Activated CD4-positive, alpha-beta T cell treated with anti-CD3 and anti-CD28 coated beads, Interleukin-2, amount 10 ng/mL, durations not matched to agents 7 days and 5 days (primary cell): ENCODE measurements at places on chromosomes 6 and 20. TPM values are rescaled to one million over a fixed set of nuclear protein-coding genes. Genes with fewer than 3 reads are reported as not detected.

Gene ATRN
- 7.8 TPM for total RNA-seq

Gene MAP7
- 2.3 TPM for total RNA-seq

Gene TSHZ2
- total RNA-seq = 8.1 TPM

Gene STK38
- total RNA-seq = 114 TPM

Gene PGC
- not detected for total RNA-seq

Gene SRMS
- not detected for total RNA-seq

Gene GDAP1L1
- total RNA-seq = not detected

Gene COX4I2
- total RNA-seq = not detected

Gene BTN1A1
- not detected for total RNA-seq

Gene FAM217A
- total RNA-seq = not detected

Gene PSORS1C2
- not detected for total RNA-seq

- no peak for DNase-seq
Measured at GRCh38 chr6:102736941-102737368, 1343.4 kb downstream of the GRIK2 start.

DNA sequence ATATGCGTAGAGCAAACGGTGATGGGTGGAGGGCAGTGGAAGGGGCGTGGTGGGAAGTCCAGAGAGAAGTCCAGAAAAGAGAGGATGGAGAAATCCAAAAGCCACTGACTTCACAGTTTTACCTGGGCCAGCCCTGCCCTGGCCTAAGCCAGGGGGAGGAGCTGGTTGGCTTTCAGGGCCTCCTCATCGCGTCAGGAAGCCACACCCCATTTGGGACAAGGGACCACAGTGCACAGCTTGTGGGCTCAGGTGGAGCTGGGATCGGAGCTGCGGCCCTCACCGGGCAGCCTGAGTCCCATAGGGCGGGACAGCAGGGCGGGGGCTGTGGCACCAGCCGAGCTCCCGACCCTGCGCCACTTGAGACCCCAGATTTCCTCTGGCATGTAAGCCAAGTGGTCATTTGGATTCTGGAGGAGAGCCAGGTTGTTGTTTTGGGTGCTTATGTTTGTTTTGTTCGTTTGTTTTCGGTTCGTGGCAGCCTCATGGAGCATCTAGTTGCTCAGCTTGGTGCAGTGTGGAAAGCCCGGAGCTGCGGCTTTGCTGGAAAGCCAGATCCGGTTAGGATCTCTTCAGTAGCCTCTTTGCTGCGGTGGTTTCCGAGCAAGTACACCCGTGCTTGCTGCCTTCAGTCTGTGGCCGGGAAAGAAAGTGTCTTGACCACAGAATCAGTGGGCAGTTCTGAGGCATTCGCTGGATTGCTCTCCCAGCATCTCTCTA is 42.2 kb downstream of the RIOK1 start:
- DNase-seq = no peak

- peak; percentile 66 for DNase-seq
Measured at GRCh38 chr20:34037121-34037520, 43.4 kb downstream of the RALY start.

DNA sequence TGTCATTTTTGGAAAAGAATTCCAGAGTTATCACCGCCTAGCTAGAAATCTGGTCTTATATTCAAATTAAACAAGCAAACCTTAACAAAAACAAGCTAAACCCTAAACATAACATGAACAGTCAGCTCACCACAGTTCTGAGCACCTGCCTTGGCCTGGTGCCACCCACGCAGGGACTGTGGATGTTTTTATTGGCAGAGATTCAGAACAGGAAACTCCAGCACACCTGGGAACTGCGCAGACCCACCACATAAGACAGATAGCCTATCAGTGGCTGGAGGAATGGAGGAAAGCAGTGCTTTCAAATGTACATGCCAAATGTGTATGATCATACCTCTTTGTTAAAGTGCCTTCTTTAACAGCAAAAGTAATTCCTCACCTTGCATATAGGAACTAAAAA is 8.9 kb downstream of the SLC16A10 start:
- DNase-seq = no peak

DNA sequence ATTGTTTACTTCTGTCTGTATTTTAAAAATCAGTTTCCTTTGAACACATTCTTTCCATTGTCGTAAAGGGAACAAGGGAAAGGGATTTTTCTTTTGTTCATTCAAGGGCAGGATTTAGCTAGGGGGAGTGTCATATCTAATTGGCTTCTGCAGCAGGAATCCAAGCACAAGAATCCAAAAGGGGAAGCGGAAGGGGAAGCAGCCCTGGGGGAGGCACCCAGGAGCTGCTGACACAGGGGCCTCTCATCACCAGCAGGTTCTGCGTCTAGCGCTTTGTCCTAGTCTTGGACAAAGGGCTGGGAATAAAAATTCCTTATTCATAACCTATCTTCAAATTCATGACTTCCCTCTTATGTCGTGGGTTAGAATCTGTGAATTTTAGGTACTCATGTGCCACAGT is 13.7 kb downstream of the RIPK1 start:
- DNase-seq = no peak

- DNase-seq = no peak
Measured at GRCh38 chr6:144601221-144601620, 316.1 kb downstream of the UTRN start.

GRCh38 chr6:155248008-155249001 is 15.5 kb upstream of the CLDN20 start:
- DNase-seq = peak; percentile 20

- DNase-seq = peak; percentile 62
Measured at GRCh38 chr20:53413186-53413631, 180.4 kb downstream of the ZNF217 start.

DNA sequence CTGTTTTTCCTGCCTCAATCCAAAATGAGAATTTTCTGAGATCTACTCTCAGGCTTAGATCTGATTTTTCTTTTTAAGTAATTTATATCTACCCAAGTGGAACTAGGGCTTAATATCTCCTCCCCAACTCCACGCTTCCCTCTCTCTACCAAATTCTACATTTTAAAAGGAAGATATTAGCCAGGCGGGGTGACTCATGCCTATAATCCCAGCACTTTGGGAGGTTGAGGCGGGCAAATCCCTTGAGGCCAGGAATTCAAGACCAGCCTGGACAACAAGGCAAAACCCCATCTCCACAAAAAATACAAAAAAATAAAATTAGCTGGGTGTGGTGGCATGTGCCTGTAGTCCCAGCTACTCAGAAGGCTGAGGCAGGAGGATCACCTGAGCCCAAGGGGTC is 61.0 kb downstream of the MTFR2 start:
- DNase-seq = no peak

GRCh38 chr6:150280703-150281102 is 88.1 kb upstream of the IYD start:
- DNase-seq = no peak

- DNase-seq = no peak
Measured at GRCh38 chr20:50666709-50667298, 24.5 kb downstream of the RIPOR3 start.

DNA sequence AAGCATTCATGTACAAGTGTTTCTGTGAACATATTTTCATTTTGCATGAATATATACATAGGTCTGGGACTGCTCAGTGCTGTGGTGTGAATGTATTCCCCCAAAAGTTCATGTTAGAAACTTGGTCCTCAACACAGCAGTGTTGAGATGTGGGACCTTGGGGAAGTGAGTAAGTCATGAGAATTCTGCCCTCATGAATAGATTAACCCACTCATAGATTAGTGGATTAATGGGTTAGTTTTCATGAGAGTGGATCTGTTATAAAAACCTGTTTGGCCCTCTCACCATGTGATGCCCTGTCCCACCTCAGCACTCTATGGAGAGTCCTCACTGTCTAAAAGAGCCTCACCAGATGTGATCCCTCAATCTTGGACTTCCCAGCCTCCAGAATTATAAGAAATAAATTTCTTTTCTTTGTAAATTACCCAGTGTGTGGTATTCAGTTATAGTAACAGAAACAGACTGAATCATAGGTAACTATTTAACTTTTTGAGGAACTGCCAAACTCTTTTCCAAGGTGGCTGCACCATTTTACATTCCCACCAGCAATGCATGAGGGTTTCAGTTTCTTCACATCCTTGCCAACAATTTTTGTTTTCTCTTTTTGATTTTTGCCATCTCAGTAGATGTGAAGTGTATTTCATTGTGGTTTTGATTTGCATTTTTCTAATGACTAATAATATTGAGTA is 45.3 kb downstream of the QRSL1 start:
- DNase-seq = no peak

GRCh38 chr6:73774311-73774774 is 78.3 kb downstream of the CD109 start:
- no peak for DNase-seq

GRCh38 chr6:28280595-28281287 is 631 bp upstream of the PGBD1 start:
- DNase-seq = no peak

DNA sequence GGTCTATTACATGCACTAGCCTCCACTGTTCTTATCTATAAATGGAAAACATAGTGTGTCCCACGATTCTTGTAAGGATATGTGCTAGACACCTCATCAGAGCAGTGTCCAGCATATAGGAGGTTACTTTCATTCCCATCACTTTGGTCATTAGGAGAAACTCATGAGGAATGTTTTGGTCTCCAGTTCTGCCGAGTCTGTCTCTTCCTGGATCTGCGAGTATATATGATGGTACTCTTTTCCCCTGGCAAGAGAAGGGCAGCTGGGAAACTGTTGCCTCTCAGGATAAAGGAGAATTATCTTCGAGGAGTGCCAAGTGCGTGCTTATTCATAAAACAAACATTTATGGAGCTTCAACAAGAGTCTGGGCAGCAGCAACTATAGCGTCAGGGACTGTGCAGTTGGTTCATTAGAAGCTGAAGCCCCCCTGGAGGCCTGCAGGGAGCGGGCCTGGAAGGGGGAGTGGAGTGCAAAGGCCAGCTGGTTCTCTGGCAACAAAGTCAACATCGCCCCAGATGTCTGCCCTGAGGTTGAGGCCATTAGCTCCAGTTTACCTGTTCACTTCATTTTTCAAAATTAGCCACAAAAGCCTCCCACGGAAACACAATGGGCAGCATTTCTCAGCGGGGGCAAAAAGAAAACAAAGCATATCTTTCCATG is 811.9 kb downstream of the MAFB start:
- no peak for DNase-seq

DNA sequence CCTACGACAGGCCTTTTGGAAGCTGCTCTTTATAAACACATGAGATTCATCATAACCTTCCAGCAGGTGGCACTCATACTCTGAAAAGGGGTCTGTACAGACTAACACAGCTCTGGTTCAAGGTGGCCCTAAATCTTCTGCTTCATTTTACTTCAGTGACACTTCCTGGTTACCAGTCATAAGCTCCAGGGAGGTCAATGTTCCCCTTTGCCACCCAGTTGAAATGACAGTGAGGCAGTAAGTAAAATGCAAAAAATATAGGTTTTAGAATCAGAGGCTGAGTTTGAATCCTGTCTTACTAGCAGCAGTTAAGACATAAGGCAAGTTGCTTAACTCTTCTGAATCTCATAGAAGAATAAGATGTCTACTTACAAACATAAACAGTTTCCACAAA is 132.8 kb downstream of the CDK19 start:
- peak; percentile 88 for DNase-seq

GRCh38 chr6:111700135-111700690 is 94.5 kb upstream of the TRAF3IP2 start:
- no peak for DNase-seq

DNA sequence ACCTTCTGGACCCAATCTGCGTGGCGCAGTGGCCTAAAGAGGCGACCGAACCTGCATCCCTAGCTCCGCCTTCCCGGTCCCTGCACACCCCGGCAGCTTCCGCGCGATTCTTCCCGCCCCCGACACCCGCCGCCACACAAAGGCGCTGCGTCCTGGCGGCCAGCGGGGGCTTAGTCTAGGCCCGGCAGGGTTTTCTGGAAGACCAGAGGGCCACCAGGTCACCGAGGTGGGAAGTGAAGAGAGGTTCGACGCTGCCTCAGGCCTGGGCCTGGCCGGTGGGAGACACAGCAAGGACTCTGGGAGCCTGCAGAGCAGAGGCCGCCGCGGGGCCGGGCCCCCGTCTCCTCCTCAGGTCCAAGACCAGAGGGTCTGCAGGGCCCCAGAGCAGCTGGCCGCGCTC is 154.9 kb downstream of the OR2B2 start:
- DNase-seq = peak; percentile 57

DNA sequence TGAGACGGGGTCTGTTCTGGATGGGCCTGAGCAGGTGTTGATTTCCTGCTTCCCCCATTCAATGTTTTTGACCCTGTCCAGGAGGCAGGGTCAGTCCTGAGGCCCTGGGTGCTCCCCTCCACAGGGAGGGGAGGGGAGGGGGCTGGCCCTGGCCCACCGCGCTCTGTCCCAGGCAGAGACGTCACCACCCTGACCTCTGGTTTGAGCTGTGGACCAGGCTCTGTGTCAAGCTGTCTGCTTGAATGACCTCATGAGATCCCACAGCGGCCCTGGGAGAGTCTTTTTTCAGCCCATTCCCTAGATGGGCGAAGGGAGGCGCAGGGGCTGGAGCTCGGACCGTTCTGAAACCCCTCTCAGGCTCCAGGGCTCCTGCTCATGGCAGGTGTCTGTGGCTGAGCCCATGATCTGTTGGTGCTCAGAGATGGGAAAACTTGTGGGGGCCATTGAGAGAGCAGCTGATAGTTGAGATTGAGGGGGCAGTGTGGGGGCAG is 8.9 kb upstream of the LKAAEAR1 start:
- DNase-seq = no peak

DNA sequence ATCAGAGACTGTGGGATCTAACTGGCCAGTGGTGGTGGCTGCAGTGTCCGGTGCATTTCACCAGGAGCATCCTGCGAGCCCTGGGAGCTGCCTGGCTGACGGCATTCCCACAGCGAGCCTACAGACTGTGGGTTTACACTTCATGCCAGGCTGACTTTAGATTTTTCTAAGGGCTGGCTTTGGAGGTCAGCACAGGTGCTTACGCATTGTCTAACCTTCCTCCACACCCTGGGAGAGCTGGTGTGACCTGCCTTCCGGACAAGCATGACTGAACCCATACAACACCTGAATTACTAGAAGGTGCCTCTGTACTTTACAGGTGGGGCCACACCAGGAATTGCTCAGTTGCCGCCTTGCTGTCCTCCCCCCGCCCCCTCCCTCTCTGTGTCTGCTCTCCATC is 96.2 kb downstream of the RREB1 start:
- no peak for DNase-seq

- DNase-seq = no peak
Measured at GRCh38 chr6:70133246-70133645, 169.6 kb downstream of the COL9A1 start.

- no peak for DNase-seq
Measured at GRCh38 chr6:139474145-139475108, 100.0 kb upstream of the CITED2 start.

DNA sequence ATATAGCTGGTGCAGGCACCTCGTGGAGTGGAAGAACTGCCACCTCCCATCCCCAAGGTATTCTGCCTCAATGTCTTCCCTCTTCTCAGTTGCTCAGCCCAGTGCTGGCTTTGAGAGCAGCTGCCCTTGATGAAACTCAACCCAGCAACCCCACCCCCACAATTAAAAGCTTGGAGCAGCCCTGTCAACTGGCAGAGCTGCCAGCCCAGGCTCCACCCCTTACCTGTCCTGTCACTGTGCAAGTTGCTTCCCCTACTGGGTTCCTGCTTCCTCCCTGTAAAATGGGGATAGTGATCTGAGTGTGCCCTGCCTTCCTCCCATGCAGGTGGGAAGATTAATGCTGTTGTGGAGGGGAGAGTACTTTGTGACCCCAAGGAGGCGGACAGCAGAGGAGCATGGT is 4.5 kb downstream of the TMEM63B start:
- DNase-seq = no peak

GRCh38 chr6:88698661-88699060 is 264.8 kb downstream of the RNGTT start:
- DNase-seq = no peak
